ENCODE measurements at places on chromosomes 12 and 14. TPM values are rescaled to one million over a fixed set of nuclear protein-coding genes. Genes with fewer than 3 reads are reported as not detected.

- no peak overlapping the region for H3K4me3 ChIP-seq
- H3K4me1 ChIP-seq, result no peaks in the 10 kb centered on the region
- H3K27me3 ChIP-seq, result peaks cover 22% of the 10 kb centered on the region
- H3K27ac ChIP-seq, result no peak overlapping the region
- no peak for ATAC-seq
- H3K36me3 ChIP-seq, result no peaks in the 10 kb centered on the region
Measured at GRCh38 chr12:13348464-13348863, 151.9 kb downstream of the EMP1 start.

DNA sequence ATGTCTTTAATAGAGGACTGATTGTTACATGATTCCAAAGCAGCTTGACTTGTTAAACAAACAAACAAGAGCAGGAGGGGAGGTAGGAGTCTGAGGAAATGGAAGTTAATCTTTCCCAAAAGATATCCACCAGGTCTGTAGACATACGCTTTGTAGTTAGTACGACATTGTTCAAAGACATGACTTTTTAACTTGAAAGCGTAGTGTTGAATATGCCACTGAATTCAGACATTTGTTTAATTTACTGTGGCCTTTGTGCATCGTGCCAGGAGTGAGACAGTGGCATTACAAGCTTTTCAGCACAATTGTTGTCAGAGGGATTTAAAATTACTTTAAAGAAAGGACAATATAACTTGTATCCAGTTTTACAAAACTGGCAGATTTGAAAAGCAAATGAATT lies 53.0 kb downstream of the SAV1 start:
- no peaks in the 10 kb centered on the region for H3K4me1 ChIP-seq
- H3K4me3 ChIP-seq, result no peak overlapping the region
- H3K27ac ChIP-seq, result no peak overlapping the region
- ATAC-seq, result no peak

- peaks cover 22% of the 10 kb centered on the region for H3K4me1 ChIP-seq
- H3K27me3 ChIP-seq, result peaks cover 68% of the 10 kb centered on the region
- peak overlapping the region; percentile 62 for H3K4me3 ChIP-seq
- peaks cover 12% of the 10 kb centered on the region for H3K36me3 ChIP-seq
Measured at GRCh38 chr14:60655119-60655897, 6.0 kb upstream of the SIX1 start.

DNA sequence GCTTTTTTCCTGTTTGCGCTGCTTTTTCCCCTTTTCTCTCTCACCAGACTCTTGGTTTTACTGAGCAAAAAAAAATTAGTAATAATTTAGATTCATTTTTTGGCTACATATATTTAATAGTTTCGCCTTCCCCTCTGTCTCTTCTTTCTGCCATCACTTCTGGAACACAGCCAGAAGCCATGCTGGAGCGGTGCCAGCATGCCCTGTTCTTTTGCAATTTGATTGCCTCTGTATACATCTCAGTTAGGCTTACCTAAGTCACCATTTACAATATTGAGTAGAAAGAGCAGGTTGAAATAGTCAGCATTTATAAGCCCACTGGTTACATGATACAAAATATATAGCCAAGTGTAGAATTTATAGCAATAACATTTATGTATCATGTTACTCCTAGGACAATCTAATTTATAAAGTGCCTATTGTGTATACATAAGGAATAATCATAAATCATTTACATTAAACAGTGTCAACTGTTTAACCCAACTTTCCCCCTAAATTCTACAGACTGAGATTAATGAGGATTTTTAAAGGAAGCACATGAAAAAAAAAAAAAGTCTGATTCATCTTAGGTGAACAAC lies 413.8 kb upstream of the SOX5 start:
- H3K4me3 ChIP-seq, result no peak overlapping the region
- no peak overlapping the region for H3K27ac ChIP-seq
- H3K4me1 ChIP-seq, result no peaks in the 10 kb centered on the region
- no peak for ATAC-seq
- peaks cover 8% of the 10 kb centered on the region for H3K27me3 ChIP-seq
- no peaks in the 10 kb centered on the region for H3K36me3 ChIP-seq

- no peaks in the 10 kb centered on the region for H3K27me3 ChIP-seq
- no peak overlapping the region for H3K4me3 ChIP-seq
- H3K4me1 ChIP-seq, result no peaks in the 10 kb centered on the region
- H3K36me3 ChIP-seq, result no peaks in the 10 kb centered on the region
- H3K27ac ChIP-seq, result no peak overlapping the region
Measured at GRCh38 chr14:57136669-57137328, 131.9 kb downstream of the EXOC5 start.

CLEC1B gene
- total RNA-seq, result not detected

LMBR1L gene
- total RNA-seq, result 56.8 TPM

ANKRD33 gene
- not detected for total RNA-seq

RABGGTA gene
- 68.3 TPM for total RNA-seq
